T-helper 22 cell (primary cell): ENCODE measurements at places on chromosomes 7 and 10.

DNA sequence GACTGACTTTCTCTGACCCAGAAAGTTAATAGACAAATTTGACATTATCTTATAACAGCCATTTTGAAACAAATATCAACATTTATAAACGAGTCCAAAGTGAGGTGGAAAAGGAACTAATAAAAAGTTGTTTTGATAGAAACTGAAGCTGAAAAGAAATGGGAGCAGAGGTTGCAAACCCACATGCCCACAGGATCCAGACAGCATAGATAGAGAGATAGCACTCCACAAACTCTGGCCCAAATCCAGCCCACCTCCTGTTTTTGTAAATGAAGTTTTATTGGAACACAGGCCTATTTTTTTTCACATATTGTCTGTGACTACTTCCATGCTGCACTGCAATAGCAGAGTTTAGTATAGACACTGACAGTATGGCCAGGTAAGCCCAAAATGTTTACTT is 171.9 kb downstream of the PRKG1 start:
- DNase-seq, result no peak

DNA sequence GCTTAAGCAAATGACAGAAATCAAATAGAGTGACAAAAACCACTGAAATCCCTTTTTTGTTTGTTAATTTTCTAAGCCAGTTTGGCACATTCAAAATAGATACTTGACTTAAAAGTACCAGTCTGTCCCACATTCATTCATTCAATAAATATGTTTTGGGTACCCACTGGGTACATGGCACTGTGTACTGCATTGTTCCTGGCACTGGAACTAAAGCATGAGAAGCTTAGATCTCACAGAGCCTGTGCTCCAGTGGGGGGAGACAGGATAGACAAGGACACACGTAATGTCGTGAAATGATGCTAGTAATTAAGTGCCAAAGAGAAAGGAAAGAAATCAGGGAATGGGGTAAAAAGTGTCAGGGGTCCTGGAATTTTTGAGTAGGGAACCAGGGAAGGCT is 13.0 kb downstream of the MTURN start:
- no peak for DNase-seq

- peak; percentile 70 for DNase-seq
Measured at GRCh38 chr10:73991884-73992245, 6.1 kb upstream of the VCL start.

- no peak for DNase-seq
Measured at GRCh38 chr10:58543141-58543540, 30.5 kb downstream of the BICC1 start.

DNA sequence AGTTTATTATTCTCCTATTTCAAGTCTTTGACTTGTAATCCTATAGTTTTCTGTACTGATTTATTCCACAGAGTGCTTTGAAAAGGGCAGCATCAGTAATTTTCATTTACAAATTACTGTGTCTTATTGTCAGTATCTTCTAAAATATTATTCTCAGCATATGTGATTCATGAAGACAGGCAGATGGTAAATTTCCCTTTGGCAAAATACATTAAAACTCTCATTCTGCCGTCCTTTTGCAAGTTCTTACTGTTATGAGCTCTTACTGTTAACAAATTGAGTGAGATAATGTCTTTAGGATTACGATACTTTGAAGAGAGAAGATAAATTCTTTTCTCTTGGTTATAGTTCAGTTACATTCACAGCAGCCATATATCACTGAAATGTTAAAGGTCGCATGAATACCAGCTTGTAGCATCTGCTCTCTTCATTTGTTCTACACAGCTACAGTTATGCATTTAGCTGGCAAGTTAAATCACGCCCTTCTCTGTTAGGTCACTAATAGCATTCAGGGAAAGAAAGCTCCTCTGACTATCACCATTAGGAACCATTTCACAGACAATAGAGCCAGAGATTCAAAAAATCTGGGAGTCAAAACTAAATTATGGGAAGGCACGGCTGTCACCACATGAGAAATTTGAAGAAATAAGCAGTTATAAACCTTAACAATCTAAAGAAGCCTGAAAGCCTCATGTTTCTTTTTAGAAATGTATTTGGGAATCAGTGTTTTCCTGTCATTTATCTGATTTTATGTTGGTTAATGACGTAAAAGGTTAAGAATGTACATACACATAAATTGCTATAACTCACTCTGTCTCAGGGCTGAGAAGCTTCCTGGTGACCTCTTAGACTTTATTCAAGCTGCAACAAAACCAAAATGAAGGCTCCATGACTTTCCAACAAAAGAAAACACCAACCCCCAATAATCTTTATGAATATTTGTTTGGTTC is 109.6 kb upstream of the SP4 start:
- DNase-seq, result no peak

GRCh38 chr10:26468291-26468690 is 30.1 kb downstream of the APBB1IP start:
- no peak for DNase-seq

GRCh38 chr10:34732926-34733325 is 82.2 kb downstream of the PARD3 start:
- no peak for DNase-seq
